Esophagus muscularis mucosa (tissue), 4 donors: ENCODE measurements at places on chromosomes 6 and 20. TPM values are rescaled to one million over a fixed set of nuclear protein-coding genes. Genes with fewer than 3 reads are reported as not detected.

- DNase-seq: no peak
Measured at GRCh38 chr6:155542036-155542435, 86.4 kb upstream of the NOX3 start.

NMBR gene
- total RNA-seq: not detected

DNA sequence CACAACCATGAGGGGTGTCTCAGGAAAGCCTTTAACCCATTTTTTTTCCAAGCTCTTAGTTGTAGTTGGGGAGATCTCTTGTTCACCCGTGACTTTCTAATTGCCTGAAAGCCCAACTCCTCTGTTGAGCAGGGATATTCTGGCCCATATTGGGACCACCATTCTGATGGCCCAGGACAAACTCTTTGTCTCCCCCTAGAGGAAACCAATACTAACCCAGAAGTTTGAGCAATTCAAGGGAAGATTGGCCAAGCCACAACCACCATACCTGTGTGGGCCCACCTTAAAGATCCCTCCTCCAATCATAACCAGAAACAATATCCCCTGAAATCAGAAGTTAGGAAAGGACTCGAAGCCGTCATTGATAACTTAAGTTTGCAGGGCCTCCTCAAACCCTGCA, 132.6 kb downstream of the THBS2 start:
- peak; percentile 26 for DNase-seq

GRCh38 chr6:15744818-15745402, 82.1 kb upstream of the DTNBP1 start:
- DNase-seq: peak; percentile 50

- no peak for DNase-seq
Measured at GRCh38 chr6:91633374-91634111, 1046.7 kb upstream of the MAP3K7 start.

DNA sequence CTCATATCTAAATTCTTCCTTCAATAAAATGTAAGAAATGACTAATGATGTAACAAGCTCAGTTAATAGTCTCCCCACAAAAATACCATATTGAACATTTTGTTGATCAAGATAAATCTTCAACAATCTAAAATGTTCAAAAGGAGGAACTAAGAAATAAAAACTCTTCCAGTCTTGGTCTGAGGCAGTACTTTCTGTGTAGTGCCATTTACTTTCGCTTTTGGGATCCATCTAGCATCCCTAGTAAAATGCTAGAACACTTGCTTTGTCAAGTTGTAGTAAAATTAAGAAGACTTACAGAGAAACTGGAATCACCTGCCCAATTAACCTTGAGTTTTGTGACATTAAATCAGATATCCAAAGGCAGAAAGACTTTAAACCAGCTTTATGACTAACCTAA, 246.4 kb downstream of the KHDRBS2 start:
- no peak for DNase-seq

DNA sequence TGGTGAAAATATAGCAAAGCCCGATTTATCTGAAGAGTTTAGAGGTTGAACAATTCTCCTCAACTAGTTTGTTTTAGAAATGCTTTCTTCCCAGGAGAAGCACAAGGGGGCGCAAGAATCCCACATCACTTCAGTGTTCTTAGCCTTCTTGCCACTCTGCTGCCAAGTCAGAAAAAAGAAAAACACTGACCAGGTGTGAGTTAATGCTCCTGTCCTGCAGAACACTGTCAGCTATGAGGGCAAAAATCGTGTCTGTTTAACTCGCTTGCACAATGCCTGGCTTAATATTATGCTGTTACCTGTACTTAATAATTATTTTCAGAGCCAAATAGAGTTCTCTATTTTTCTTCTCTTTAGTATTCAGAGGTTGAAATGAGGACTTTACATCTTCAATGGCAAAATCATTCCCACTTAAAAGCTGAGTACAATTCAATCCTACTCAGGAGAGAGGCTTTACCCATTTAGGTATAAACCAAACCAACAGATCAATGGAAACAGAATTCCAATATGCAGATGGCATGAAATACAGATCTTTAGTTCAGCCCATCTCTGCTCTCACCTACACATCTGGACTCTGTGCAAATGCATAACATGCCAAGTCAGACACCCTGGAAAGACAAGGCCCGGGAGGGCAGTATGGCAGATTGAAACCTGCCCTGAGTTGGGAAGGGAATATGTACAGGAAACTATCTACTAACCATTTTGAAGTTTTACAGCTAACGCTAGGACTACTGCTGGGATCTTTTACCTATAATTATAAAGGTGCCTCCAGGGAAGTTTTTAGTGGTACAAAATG, 71.4 kb upstream of the TULP1 start:
- DNase-seq: no peak

- DNase-seq: no peak
Measured at GRCh38 chr20:39195582-39196021, 233.5 kb downstream of the DHX35 start.
